ENCODE measurements at places on chromosomes 4 and X.

GRCh38 chrX:119579414-119579813, 5.1 kb downstream of the UBE2A start:
- no peak for DNase-seq

GRCh38 chr4:36088542-36088941, 155.8 kb downstream of the ARAP2 start:
- DNase-seq: no peak

- no peak for DNase-seq
These were observed 78.3 kb downstream of the AR start for GRCh38 chrX:67622053-67622585.

DNA sequence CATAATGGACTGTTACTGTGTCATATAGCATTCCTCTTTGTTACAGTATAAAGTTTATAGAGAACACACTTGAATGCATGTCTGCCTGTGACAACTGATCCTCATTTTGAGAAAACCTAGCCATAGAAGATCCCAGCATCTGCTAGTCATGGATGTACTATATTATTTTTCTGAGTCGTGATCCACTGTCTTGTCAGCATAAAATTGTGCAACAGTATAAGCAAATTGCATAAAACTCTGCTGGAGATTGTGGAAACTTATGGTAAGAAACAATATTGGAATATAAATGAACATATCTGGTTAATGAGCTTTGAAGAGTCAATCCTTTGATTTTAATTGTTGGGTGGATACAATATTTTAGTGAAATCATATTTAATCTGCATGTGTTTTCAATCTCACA, 3.6 kb downstream of the NEIL3 start:
- no peak for DNase-seq

- DNase-seq: no peak
These were observed 15.3 kb downstream of the PHEX start for GRCh38 chrX:22047468-22047867.

GRCh38 chrX:151714362-151714761, 1.5 kb upstream of the FATE1 start:
- DNase-seq: no peak

- no peak for DNase-seq
These were observed 159.6 kb upstream of the KLF3 start for GRCh38 chr4:38504396-38504715.

GRCh38 chr4:24729119-24729730, 66.1 kb upstream of the SOD3 start:
- no peak for DNase-seq

DNA sequence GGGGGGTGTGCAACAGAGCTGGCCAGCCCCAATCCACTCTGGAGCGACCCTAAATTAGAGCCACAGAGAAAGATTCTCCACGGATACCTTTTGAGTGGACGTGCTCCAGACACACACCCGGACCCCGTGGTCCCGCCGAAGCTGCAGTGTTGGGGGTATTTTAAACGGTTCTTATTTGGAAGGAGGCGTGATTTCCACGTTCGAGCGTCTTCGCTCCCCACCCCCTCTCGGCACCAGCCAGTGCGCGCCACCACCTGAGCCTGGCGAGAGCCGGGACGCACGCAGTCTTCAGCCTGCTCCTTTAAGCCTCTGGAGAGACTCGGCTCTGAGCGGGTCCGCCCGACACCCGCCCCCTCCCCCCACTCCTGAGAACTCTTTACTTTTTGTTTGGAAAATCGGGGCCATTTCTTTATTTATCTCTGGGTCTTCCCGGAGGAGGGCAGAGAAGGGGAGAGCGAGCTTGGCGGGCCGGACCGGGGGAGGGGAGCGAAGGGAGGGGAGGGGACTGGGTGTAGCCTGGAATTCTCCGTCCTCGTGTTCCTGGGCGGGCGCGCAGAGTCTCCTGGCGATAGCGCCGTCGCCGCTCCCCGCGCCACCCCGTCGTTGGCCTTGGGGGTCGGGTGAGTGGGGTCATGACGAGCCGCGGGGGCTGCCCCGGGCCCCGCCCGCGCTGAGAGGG, 668 bp upstream of the PTCHD1 start:
- DNase-seq: no peak

- DNase-seq: peak; percentile 17
These were observed 1.5 kb downstream of the ZNF718 start for GRCh38 chr4:125833-126232.

All from activated CD4-positive, alpha-beta memory T cell treated with anti-CD3 and anti-CD28 coated beads for 36 hours (primary cell).